Stimulated activated CD4-positive, alpha-beta T cell treated with anti-CD3 and anti-CD28 coated beads, Interleukin-1b, Interleukin-23, amount 100 ng/mL, for 1 hour (primary cell): ENCODE measurements at places on chromosomes 16 and 17.

GRCh38 chr17:74922694-74923537 lies at the start of gene USH1G:
Gene USH1G, minus strand, starts transcription at chr17:74923255. Its CDS starts 182 bp downstream, at chr17:74923073.
- no peak for DNase-seq

DNA sequence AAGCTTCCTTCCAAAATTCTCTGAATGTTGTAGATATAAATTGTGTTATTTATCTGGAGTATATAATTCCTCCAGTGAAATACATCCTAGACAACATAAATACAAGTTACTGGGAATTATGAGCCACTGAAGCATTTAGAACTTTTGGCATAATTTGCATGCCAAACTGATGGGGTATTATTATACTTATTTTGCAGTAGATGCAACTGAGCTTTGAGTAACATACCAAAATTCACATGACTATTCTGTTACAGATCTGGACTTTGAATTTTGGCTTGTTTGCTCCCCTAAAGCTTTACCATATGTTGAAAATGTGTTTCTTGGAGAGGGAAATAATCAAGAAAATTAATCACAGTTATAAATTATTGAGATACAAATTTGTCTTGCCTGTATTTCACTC lies 372.5 kb downstream of the CDH11 start:
- DNase-seq = no peak

DNA sequence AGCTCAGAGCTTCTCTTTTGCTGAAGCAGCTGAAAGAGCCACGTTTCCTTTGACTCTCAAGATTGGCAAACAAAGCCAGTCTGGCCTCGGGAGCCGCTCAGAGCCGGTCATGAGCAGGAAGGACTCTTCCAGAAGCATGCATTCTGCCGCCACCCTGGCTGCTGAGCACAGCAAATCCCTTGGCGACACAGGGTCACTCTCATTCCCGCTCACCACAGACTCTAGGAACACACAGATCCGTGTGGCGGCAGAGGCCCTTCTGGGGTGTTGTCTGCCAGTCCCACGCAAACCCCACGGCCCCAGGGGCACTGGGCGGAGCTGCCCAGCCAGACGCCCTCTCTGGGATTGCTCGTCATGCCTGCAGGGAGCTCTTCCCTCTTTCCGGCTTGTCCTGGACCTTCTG lies 157.0 kb downstream of the C16orf95 start:
- DNase-seq = no peak

DNA sequence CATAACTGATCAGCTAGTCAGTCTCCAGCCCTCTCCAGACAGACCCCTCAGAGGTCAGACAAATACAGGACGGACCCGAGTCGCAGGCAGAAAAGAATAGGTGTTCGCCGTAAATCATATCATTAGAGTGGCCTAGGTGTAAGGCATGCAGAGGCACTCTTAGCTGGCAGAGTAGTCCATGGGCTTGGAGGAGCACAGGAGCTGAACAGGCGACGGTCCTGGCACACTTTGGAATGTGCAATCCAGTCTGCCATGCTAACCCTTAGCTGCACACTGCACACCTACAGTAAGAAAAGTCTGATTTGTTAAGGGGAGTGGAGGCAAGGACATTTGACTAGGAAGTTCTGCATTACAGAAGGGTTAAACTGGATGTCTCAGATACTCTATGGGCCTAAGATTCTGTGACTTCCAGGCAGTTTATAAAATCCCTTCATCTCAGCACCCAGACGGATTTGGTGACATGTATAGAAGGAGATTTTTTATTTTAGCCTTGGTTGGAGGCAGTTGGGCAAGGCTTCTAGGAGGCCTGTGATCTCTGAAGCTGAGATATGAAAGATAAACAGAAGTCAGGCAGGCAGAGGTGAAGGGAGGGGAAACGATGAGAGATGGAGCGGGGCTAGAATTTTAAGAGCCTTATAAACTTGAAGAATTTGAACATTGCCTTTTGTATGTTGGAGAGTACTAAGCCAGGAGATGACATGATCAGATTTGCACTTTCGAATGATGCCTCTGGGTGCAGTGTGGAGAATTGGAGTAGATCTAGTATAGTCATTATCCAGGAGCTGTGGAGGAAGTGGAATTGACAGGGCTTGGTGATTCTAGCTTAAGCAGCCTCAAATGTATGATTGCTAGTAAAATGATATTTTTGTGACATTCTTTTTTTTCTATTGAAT lies 34.6 kb upstream of the SLC5A11 start:
- DNase-seq = no peak

DNA sequence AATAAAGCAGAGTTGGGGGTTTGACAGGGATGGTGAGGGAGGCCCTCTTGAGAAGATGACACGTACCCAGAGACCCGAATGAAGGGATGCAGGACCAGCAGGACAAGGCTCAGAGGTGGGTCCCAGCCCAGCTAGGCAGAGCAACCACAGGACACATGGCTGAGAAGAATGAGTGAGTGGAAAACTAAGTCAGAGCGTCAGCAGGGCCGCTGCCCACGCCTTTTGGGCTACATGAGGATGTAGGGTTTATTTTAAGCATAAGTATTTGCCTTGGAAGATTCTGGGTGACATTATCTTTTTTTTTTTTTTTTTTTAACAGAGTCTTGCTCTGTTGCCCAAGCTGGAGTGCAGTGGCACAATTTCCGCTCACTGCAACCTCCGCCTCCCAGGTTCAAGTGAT lies 176.0 kb downstream of the TMEM132E start:
- no peak for DNase-seq

GRCh38 chr16:51734220-51734619 lies 583.1 kb upstream of the SALL1 start:
- DNase-seq = no peak

DNA sequence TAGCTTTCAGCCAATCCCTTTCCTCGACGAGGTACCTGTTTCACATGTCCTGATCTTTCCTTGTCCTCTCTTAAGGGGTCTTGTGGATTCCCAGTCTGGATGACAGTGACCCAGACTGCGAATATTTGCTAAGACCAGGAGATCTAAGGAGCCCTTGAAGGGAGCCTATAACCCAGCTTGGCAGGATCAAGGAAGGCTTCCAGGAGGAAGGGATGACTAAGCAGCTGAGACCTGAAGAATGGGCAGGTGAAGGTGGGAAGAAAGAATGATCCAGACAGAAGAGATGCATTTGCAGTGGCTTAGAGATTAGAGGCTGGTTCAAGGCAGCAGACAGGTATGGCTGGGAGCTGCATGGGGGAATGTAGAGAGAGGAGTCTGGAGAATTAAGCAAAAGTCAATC lies 1.9 kb upstream of the PDK2 start:
- DNase-seq = no peak
